Left kidney (tissue), 8 donors: ENCODE measurements at places on chromosomes 7 and 10.

DNA sequence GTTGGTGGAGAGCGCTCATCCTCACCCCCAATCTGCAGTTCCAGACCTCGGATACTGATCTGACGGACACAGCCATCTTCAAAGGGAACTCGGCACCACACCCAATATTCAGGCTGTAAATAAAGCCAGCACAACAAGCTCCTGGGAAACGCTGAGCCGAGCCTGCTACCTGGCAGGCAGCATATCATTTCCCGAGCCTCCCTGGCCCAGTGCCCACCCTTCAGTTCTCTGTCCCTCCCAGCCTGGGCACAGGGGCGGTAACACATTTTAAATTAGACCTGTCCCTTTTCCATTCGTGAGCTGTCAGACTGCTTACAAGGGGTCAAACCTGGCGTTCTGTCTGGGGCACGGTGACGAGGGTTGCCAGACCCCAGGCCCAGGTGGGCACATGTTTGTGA is 250.5 kb downstream of the ARHGAP12 start:
- DNase-seq, result no peak

- no peak for DNase-seq
Measured at GRCh38 chr10:77909021-77909748, 17.4 kb downstream of the DLG5 start.

- DNase-seq, result no peak
Measured at GRCh38 chr7:7858559-7858958, 110.0 kb upstream of the GLCCI1 start.

- DNase-seq, result no peak
Measured at GRCh38 chr10:59553162-59553900, 156.3 kb downstream of the SLC16A9 start.

- DNase-seq, result no peak
Measured at GRCh38 chr10:35506741-35507140, 98.4 kb upstream of the GJD4 start.

GRCh38 chr10:78436706-78437406 is 403.2 kb downstream of the RPS24 start:
- no peak for DNase-seq
